ENCODE measurements at places on chromosomes 1 and 21.

GRCh38 chr1:174000371-174000770 is 21.8 kb downstream of the RC3H1 start:
- DNase-seq, result no peak

DNA sequence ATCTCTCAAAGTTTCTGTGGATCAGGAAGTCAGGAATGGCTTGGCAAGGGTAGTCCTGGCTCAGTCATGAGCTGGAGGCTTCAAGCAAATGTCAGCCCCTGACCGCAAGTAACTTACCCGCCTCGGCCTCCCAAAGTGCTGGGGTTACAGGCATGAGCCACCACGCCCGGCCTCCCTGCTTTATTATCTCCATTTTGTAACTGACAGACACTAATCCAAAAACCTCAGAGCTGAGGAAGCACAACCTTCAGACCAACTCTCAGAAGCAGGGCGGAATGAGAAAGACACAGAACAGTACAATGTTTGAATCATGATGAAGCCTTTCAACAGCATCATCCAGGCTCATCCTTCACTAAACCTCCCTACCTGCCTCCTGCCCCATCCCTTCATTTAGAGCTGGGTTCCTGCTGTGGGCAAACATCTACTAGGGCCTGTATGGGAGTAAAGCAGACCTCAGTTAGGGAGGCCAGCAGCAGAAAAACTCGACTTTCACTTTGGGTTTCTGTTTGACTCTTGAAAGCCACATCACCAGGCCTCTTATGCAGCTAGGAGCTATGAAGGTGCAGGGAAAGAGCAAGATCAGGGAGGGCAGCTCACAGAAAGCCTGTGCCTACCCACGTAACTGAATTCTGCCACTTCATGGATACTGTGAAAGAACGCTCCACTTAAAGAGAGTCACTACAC is 84.4 kb upstream of the RAB4A start:
- no peak for DNase-seq

- no peak for DNase-seq
These were observed 26.8 kb upstream of the BACH1 start for GRCh38 chr21:29271927-29272333.

GRCh38 chr1:48572646-48573258 is 100.7 kb upstream of the SPATA6 start:
- peak; percentile 80 for DNase-seq

DNA sequence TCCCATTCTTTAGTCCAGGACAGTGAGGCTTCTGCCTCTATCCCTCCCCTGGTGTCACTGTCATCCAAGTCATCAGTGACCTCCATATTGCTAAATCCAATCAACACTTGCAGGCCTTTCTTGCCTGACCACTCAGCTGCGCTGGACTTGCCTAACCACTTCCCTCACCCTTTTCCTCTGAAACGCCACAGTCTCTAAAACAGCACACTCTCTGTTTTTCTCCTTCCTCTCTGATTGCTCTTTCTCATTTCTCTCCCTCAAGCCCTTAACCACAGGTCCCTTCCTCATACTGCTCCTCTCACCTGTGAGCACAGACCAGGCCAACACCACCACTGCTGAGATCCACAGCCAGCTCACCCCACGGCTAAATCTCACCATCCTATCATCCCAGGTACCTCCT is 17.5 kb downstream of the TAL1 start:
- no peak for DNase-seq

- DNase-seq, result no peak
These were observed 67.1 kb upstream of the NBL1 start for GRCh38 chr1:19577036-19577435.

DNA sequence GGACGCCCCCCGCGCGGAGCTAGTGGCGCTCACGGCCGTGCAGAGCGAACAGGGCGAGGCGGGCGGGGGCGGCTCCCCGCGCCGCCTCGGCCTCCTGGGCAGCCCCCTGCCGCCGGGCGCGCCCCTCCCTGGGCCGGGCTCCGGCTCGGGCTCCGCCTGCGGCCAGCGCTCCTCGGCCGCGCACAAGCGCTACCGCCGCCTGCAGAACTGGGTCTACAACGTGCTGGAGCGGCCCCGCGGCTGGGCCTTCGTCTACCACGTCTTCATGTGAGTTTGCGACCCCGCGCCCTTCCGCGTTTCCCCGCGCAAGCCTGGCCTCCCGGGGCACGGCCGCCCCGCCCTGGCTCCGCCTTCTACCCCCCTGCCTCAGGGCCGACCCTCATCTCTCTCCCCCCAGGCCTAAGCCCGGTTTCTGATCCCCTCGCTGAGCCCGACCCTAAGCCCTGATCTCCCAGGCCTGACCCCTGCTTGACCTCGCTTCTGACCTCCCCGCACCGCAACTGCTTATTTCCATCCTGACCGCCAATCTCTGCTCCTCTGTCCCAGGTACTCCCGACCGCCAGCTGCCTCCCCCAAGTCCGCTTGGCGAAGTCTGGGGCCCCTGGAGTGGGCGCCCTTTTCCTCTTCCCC is 669 bp downstream of the KCNQ4 start:
- DNase-seq, result no peak

DNA sequence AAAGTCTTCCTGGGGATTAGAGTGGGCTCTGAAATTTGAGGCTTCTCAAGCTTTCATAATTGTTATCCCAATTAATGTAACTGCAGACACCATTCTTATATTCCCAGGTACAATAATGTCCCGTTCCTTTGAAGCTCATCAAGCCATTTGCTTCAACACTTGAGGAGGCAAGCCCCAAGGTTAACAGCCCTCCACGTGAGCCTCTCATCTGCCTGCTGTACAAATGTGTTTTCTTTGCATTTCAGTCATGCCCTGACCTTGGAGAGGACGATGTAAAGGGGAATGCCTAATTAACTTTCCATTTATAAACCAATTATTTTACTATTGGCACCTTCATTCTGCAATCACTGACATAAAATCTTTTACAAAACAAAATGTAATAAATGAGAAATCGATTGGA is 106.3 kb downstream of the SETD4 start:
- no peak for DNase-seq

DNA sequence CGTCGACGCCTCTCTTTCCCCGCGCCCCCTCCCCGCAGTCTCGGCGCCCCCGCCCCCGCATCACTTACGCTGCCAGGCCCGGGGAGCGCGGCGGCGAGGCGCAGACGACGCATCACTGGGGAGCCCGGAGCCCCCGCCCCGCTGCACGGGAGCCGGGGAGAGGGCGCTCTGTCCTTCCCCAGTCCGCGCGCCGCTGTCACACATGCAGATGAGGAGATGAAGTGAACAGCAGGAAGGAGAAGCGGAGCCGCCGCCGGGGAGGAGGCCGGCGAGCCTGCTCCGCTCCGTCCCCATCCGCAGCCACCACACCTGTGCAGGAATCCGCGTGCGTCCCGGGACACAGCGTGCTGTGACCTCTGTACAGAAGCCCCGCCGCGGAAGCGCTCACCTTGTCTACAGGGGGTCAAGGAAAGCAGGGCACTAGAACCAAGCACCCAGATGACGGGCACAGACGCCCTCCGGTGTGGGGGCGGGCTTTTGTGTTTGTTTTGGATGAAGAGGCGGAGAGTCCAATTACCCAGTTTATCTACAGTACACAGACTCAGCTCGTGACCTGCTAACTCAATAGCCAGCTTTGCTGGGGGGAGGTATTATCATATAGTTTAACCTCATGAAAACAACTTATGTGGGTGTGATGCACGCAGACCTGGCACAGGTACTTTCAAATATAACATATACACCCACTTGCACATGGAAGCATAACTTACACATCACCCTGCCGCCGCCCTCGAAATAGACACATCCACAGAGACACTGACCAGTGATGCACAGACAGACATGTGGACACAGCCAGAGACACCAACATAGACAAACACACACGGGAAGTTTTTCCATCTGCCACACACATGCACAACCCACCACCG is 12.4 kb downstream of the KLHDC8A start:
- peak; percentile 51 for DNase-seq

DNA sequence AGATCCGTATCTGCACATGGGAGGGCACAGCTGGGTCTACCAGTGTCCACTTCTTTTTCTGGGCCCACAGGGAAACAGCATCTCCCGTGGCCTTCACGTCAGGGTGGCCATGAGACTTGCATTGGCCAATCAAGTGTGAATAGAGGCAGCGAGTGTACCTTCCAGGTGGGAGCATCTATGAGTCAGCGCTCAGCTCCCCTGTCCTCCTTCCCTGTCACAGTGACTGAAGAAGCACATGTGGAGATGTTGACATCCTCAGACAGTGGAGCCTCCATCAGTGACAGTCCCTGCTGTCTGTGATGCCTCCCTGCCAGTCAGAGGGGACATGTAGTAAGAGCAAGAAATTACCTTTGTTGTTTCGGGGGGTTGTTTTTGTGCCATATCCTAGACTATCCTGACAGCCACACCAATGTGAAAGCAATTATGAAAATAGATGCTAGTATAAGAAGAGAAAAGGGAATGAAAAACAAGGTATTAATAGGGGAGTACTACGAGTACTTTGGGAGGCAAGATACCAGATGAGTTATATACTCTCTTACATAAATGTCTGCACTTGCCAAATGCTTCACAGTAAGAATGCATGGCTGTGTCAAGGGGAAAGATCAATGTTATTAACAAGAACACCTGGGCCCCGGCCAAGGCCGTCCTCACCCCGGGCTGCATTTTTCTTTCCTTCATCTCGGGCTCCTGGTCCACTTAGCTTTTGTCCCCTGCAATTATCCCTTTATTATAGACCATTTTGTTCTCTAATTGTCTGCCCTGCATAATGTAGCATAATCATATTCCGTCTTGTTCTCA is 86.0 kb downstream of the MATN1 start:
- DNase-seq, result peak; percentile 31

- no peak for DNase-seq
These were observed 33.3 kb downstream of the LAMB3 start for GRCh38 chr1:209618756-209619420.

- DNase-seq, result no peak
These were observed 38.5 kb upstream of the ZBTB40 start for GRCh38 chr1:22412932-22413727.

- DNase-seq, result no peak
These were observed 20.6 kb upstream of the TBX15 start for GRCh38 chr1:119008483-119009311.

DNA sequence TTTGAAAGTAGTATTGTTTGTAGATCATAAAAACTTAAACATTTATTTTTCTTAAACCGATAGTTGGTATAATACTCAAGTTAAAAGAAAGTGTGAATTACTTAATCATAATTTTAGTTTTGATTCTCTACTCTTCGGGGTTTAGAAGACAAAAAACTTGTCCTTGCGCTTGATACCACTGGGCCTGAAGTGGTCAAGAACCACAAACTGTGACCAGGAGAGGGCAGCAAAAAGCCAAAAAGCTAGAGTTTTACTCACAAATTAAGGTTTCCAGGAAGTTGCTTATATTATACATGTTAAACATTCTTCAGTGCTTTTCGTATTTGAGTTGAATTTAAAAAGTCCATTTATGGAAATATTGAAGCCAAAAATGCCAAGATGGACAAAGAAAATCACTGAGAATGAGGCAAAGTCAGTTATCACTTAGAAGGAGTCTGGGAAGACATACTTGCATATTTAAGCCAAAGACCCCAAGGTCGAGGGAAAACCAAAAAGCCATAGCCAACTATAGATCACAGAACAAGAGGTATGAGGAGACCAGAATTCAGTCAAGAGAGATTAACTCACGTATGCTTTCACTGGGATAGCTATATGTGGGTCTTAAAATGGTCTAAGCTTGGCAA is 34.2 kb downstream of the EFCAB7 start:
- no peak for DNase-seq

DNA sequence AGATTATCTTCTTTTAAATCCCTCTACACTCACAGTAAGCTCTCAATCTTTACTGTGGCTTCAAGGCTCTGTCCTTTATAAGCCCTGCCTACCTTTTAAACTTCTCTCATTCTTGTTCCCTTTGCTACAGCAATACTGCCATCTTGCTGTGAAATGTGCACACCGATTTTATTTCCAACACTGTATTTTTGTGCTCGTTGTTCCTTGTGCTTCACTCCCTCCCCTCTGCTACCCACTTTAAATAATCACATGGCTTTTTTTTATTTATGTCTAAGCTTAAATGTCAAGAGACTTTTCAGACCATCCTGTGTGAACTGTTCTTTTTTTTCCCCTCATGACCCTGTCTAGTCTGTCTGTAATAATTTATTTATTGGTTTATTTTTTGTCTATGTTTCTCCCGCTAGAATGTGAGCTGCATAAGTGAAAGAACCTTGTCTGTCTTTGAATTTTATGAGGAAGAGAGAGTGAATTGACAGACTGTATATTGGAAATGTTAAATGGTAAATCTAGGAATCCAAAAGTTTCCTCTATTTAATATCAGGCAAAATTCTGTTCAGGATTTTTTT is 45.7 kb downstream of the ABCD3 start:
- peak; percentile 5 for DNase-seq

GRCh38 chr1:76109404-76109803 is 34.9 kb downstream of the ST6GALNAC3 start:
- DNase-seq, result no peak

DNA sequence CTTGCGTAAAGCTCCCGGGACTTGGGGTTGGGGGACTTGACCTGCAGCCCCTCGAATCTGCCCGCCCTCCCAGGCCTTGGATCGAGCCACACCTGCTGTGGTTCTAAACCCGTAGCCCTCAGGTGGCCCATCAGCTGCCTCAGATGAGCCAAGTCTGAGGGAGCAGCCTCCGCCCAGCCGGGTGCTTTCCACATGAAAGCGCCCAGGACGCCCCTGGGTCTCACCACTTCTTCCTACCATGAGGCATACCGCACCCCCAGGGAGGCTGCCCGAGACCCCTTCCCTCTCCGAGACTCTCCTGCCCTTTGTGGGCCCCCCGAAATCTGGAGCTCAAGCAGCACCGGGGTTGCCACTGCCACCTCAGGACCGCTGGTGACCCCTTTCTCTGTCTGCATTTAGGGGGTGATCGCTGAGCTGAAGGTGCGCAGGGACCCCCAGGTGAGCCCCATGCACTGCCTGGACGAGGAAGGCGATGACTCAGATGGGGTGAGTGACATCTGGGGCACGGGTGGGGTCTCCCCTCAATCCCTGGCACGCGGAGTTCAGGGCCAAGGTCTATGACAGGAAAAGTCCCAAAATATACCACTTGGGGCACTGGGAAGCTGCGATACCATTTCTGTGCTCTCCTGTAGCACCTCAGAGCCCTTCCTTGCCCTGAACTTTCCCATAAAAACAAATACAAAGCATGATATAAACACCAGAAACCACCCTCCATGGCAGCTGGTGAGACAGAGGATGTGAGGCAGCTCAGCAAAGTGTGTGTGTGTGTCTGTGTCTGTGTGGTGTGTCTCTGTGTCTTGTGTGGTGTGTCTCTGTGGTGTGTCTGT is 68.5 kb downstream of the SLC19A1 start:
- DNase-seq, result no peak

GRCh38 chr21:17428980-17429379 is 83.9 kb upstream of the CXADR start:
- DNase-seq, result no peak

DNA sequence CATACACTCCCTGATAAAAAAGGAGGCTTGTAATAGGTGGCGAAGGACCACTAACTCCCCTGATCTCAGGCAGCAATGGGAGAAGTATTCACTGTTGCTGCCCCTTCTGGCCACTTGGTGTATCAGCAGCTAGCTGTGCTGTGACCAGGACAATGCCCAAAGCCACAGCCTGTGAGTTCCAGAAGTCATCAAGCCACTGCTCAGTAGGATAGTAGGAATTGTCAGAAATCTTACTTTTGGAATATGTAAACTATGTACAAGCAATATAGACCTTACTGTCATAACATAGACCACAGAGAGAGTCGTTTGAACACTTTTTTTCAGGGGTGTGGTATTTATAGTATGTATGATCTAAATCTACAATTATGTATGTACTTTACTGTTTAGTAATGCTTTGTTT is 248.3 kb upstream of the CAMK1G start:
- peak; percentile 29 for DNase-seq

Data from NCI-H1436 (cell line).